ENCODE measurements at places on chromosomes 1 and 21.

DNA sequence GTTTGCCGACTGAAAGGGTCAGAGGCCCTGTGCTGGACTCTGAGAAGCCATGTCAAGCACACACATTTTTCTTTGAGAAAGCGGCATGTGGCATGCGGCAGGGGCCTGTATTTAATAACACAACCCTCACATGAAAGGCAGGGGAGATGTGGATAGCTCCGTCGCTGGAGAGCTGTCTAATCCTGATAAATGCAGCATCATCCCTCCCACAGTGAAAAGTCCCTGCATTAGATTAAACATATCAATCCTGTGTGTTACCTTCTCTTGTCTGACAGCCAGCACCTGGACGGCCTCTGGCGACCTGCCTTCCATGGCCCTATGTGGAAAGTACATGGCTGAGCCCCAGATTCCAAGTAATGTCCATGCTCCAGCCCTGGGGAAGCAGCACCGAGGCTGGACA, 313.0 kb upstream of the AJAP1 start:
- DNase-seq: no peak

- DNase-seq: no peak
These were observed 33.8 kb upstream of the KCNQ4 start for GRCh38 chr1:40749817-40750216.

GRCh38 chr1:53549287-53549686, 90.1 kb downstream of the DMRTB1 start:
- no peak for DNase-seq

GRCh38 chr21:16309250-16309971, 579.6 kb downstream of the USP25 start:
- DNase-seq: no peak

GRCh38 chr1:110620686-110621085, 14.5 kb upstream of the KCNA2 start:
- DNase-seq: no peak
